Urinary bladder (tissue), 4 donors: ENCODE measurements at places on chromosomes 2 and 18. TPM values are rescaled to one million over a fixed set of nuclear protein-coding genes. Genes with fewer than 3 reads are reported as not detected.
A peak's percentile ranks its signal among the peaks of the same experiment; 100 is the strongest.

DNA sequence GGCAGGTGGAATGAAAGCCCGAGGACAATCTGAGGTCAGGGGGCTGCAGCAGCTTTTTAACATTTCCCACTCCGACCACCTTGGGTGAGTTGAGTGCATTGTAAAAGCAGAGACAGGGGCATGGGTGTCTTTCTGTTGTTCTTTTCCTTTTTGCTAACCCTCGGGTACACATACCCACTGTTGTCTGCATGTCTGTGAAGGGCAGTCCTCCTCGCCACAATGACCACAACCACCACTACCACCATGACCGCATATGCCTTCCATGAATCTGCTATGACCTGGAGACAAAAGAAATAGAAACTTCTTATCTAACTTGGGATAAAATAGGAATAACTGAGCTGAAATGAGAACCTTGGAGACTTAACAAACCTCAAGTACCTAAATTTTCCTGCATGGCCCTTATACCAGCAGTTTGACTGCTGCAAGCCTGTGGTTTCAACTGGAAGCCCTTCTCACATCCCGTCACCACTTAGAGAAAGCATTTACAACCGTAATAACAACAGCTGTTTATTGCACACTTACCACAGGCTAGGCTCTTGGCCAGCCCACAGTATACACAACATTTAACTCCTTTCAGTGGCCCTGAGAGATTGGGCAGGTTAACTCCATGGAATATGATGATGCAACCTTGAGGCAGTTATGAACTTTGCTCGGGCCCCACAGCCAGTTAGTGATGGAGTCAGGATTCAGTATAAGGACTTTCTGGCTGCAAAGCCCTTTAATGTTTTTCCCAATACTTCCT is 80.3 kb downstream of the GYPC start:
- no peak for DNase-seq

- no peak for DNase-seq
These were observed 123.3 kb upstream of the CWC22 start for GRCh38 chr2:180130403-180130802.

- no peak for DNase-seq
These were observed 90.1 kb downstream of the MALT1 start for GRCh38 chr18:58761241-58761969.

- no peak for DNase-seq
These were observed 1608.3 kb upstream of the ZEB2 start for GRCh38 chr2:146128216-146128615.

DNA sequence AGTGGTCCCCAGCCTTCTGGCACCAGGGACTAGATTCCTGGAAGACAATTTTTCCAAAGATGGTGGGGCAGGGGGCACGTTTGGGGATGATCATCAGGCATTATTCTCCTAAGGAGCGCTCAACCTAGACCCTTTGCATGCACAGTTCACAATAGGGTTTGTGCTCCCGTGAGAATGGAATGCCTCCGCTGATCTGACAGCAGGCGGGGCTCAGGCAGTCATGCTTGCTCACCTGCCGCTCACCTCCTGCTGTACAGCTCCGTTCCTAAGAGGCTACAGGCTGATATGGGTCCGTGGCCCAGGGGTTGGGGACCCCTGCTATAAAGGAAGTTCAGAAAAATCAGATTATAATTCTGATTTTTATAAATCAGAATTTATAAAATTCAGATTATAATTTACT is 22.3 kb upstream of the TYMS start:
- no peak for DNase-seq

GRCh38 chr2:231673348-231673770 is 35.0 kb upstream of the PTMA start:
- no peak for DNase-seq

DNA sequence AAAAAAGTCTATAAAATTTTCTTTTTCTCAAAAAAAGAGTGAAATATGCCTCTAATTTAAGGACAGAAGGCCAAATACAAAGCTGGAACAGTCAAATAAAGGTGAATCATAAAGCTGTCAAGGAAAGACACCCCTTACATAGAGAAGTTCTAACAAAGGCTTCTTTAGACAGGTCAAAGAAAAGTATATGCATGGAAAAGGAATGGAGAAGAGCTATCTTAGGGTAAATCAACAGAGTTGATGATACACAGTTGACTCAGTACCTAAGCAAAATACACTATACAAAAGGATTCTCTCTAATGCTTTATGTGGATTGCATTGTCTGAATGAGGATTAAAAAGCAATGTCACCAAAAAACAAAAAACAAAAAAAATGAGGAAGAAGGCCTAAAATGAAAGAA is 214.8 kb downstream of the TXNL1 start:
- no peak for DNase-seq

- DNase-seq = no peak
These were observed 31.1 kb downstream of the DRC1 start for GRCh38 chr2:26432859-26433258.

GRCh38 chr2:198731842-198732399 is 725.8 kb downstream of the SATB2 start:
- DNase-seq = no peak

GRCh38 chr2:164562666-164563065 is 58.6 kb downstream of the GRB14 start:
- no peak for DNase-seq

DNA sequence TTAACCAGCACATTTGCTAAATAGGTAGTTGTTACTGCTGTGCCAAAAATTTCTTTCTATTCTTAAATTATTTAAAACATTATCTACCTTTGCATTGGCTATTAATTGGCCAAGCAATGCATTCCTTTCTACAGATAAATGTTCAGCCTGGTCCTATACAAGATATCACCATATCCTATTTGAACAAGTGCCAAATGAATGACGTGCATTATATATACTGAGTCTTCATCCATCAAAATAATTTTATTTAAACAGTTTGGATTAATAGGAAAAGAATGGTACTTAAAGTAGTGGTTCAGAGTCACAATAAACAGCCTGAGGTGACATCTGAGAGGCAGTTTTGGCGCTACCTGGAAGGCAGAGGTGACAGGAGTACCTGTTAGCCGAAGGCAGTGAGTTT is 230.1 kb upstream of the EPAS1 start:
- no peak for DNase-seq

DNA sequence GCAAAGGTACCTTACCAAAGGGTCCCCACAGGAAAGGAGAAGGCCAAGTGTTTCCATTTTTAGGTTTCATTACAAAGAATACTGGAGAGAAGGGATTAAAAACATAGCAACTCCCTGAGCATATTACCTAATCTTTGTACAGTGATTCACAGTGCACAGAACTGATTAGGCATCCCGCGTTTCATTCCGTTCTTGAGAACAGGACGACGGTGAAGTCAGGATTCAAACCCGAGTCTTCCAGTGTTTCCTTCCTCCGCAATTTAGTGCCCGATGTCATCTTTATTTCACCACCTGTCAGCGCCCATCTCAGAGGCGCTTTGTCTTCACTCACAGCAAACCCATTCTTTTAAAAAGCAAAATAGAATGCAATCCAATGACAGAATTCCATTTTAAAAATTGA is 488.5 kb downstream of the EIPR1 start:
- no peak for DNase-seq

GRCh38 chr2:11701206-11701605 is 31.2 kb upstream of the NTSR2 start:
- no peak for DNase-seq

DNA sequence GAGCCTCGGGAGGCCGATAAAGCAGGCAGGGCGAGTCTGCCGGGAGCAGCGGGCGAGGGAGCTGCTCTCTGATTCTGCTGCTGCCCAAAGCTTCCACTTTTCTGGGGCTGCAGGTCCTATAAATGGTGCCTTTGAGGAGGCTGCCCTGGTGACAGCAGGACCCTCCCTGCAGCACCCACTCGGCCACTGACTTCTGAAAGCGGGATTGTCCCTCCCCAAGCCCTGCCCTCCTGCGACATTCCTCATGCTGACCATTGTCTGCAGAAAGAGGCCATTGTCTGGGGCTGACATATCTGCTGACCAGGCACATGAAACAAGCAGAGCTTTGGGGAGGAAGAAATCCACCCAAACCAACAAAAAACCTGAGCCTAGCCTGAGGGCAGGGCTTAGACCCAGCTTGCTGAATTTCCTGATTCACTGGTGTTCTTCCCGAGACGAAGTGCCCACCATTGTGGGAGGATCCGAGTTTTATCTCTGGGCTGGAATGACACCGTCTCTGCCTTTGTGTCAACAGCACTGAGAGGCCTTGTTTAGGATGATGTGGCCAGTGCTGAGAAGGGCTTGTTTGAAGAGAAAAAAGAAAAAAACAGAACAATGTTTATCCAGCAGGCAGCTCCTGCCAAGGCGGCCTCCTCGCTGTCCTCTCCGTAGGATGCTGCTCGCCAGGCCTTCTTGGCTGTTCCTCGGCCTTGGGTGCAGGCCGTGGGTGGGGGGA is 129.7 kb downstream of the MYCN start:
- no peak for DNase-seq

- no peak for DNase-seq
These were observed 33.7 kb upstream of the COL5A2 start for GRCh38 chr2:189213250-189213649.

- no peak for DNase-seq
These were observed 17.5 kb upstream of the FAHD2A start for GRCh38 chr2:95384854-95385569.

- no peak for DNase-seq
These were observed 8.8 kb downstream of the GPR55 start for GRCh38 chr2:230916218-230916617.

DNA sequence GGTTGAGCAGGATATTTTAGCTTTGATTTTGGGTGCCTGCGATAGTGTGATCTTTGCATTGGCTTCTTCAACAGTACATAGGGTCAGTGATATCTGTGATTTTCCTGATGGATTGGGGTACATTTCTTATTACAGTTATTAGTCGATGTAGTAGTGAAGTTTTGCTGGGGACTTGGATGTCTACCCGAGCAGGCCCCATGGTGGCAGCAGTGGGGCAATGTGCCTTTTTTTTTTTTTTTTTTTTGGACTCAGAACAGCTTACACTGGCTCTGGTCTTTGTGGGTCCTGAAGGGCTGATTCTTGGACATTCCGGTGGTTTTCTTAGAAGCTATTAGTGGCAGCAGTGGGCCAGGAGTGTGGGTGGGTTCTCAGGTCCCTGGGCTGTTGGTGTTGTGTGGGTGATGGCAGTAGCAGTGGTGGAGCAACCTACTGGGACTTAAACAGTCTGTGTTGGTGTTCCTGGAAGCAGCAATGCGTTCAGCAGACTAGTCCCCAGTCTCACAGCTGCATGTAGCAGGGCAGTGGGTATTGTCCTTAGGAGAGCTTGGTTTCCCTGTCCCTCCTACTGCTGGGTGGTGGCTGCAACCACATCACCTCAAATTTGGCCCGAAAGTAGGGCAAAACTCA is 53.7 kb upstream of the SLC4A10 start:
- no peak for DNase-seq

GRCh38 chr2:217880287-217880889 is 122.4 kb downstream of the TNS1 start:
- no peak for DNase-seq

DNA sequence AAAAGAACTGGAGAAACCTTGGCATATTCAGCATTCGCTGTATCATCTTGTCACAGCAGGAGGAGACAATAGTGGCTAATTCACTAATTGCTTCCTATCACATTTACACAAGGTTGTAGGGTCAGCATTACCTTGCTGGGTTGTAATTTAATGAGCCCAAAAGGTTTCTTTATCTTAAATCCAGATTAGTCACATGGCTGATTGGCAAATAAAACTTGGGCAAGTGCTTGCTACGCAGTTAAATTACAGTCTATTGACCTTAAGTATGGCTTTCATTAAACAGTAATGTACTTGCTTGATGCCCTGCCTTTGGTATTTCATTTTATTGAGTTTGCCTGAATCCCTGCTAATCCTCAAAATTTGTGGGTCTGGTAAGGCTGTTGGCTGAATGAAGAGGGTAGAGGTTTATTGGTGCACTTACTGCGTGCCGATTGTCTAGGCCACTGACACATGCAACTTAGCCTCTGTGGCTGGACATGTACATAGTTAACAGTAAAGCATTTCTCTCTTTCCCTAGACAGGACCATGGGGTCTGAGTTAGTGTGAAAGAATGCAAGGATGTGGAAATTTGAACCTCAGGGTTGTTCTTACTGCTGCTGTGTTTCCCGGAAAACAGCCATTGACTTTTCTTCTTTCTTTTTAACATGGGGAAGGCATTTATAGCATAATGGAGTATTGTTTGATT is 34.3 kb downstream of the FMNL2 start:
- no peak for DNase-seq

- no peak for DNase-seq
These were observed 42.8 kb upstream of the KLF11 start for GRCh38 chr2:10000541-10000940.

GRCh38 chr2:833180-833579 is 117.5 kb upstream of the SNTG2 start:
- no peak for DNase-seq

GRCh38 chr18:46832849-46833248 is 76.0 kb upstream of the ST8SIA5 start:
- no peak for DNase-seq

GRCh38 chr2:119229716-119230115 is 6.1 kb downstream of the STEAP3 start:
- no peak for DNase-seq

- peak; percentile 63 for DNase-seq
These were observed 171.5 kb downstream of the CELF4 start for GRCh38 chr18:37393945-37394609.

GRCh38 chr2:225735844-225736243 is 336.3 kb downstream of the NYAP2 start:
- DNase-seq = peak; percentile 46

Gene G6PC2
- total RNA-seq = not detected

Gene MYO7B
- 0.11 TPM for total RNA-seq

Gene SAG
- not detected for total RNA-seq

Gene GAREM1
- total RNA-seq = 15.9 TPM

Gene CCDC102B
- total RNA-seq = 114 TPM

Gene TUBB6
- total RNA-seq = 441 TPM

Gene CSRNP3
- 34.1 TPM for total RNA-seq

Gene C2orf15
- 1.5 TPM for total RNA-seq

Gene GPAT2
- 1.8 TPM for total RNA-seq

Gene ANKRD29
- 11.7 TPM for total RNA-seq

Gene KCNG2
- 0.21 TPM for total RNA-seq

Gene CHST10
- 12.5 TPM for total RNA-seq

Gene NCL
- 128 TPM for total RNA-seq

Gene LYPD1
- 0.79 TPM for total RNA-seq

Gene ERCC3
- total RNA-seq = 36.0 TPM

Gene SERPINB11
- total RNA-seq = 3.5 TPM

Gene ZSCAN30
- total RNA-seq = 23.2 TPM

Gene SCYGR4
- not detected for total RNA-seq

Gene IL36B
- not detected for total RNA-seq
